M059J (cell line): ENCODE measurements at places on chromosomes 4 and X. TPM values are rescaled to one million over a fixed set of nuclear protein-coding genes. Genes with fewer than 3 reads are reported as not detected.

DNA sequence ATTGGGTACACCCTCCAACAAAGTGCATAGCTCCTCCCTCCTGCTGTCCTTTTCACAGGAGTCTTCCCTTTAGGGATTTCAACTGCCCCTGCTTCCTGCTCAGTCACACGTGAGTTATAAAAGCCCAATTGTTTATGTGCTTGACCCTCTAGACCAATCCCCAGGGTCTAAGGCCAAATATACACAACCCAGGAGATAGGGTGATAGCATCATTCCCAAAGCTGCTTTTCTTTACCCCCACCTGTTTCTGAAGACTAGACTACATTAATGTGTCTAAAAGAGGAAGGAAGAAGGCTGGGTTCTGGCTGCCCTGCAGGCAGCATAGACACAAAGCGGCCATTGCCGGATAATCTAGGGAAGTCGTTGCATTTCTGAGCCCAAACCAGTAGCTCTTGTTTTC, 526.7 kb upstream of the FRG1 start:
- DNase-seq = no peak

DNA sequence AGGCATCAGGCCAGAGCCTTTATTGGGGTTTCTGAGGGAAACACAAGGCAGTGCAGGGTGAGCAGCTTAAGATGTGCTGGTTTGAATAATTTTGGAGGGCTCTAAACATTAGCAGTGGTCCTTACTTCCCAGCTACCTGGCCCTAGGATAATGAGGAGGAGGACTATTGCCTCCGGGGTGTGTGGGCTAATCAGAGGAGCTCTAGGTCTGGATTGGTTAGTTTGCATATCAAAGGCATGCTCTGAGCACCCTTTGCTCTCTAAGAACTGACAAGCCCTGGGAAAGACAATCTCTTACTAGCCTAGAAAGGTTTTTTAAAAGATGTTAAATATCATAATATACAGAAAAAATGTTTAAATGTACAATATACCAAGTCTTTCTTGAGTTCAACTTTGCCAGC, 58.4 kb downstream of the RXFP1 start:
- DNase-seq = no peak

GRCh38 chr4:18134111-18134510, 112.6 kb upstream of the LCORL start:
- no peak for DNase-seq

DNA sequence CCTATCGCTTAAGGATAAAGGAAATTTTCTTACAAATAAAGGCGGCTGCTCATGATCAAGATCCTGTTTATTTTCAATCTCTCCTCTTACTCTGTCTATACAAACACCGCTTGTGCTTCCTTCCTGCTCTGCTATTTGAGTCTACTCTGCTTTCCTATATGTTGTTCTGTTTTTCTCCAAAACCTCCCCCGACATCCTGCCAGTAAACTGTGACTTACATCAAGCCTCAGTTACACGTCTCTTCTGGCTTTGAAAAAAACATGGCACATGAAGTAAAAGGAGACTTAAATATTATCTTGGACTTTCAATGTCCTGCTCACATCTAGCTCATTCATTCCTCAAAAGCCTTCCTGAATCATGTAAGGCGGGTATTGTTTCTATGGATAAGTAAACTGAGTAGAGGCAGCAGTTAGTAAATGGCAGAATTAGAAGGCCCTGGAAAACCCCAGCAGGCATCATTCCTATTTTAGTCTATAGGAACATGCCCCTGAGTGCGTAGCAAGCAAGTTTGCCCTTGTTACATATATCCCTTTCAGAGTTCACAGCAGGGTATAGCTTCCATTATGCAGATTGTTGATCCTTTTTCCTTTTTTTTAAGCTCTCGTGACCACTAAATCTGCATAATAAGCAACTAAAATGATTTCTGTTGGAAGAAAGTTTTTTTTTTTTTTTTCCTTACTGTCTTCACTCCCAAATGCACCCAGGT, 280.1 kb downstream of the RAPGEF2 start:
- DNase-seq = no peak

- no peak for DNase-seq
Measured at GRCh38 chrX:19811807-19812604, 75.4 kb downstream of the SH3KBP1 start.

- no peak for DNase-seq
Measured at GRCh38 chr4:36772154-36772516, 472.4 kb upstream of the NWD2 start.

GRCh38 chr4:20284990-20285389, 33.3 kb downstream of the SLIT2 start:
- DNase-seq = peak; percentile 47

- no peak for DNase-seq
Measured at GRCh38 chrX:15350329-15350996, 15.1 kb upstream of the PIGA start.

Gene FAM114A1
- total RNA-seq = 98.0 and 156 TPM in 2 replicates

Gene ETNPPL
- total RNA-seq = not detected in 2 replicates

Gene ERVMER34-1
- total RNA-seq = not detected in 2 replicates
